NCI-H2029 treated with DMSO at 0.1 percent for 48 hours (cell line): ENCODE measurements at places on chromosomes 12 and 14.

- no peak for DNase-seq
These were observed 165.1 kb downstream of the MON2 start for GRCh38 chr12:62631471-62632410.

- no peak for DNase-seq
These were observed 65.8 kb downstream of the ITPK1 start for GRCh38 chr14:93049867-93050331.

DNA sequence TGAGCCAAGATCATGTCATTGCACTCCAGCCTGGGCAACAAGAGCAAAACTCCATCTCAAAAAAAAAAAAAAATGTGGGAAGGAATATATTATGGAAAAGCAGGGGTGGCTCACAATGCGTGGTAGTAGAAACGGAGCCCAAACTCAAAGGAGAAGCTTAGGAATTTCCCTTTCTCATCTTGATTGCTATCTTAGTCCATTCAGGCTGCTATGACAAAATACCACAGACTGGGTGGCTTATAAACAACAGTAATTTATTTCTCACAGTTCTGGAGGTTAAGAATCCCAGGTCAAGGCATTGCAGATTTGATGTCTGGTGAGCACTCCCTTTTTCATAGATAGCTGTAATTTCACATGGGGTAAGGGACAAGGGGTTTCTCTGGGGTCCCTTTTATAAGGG lies 153.8 kb upstream of the KRR1 start:
- DNase-seq, result no peak

DNA sequence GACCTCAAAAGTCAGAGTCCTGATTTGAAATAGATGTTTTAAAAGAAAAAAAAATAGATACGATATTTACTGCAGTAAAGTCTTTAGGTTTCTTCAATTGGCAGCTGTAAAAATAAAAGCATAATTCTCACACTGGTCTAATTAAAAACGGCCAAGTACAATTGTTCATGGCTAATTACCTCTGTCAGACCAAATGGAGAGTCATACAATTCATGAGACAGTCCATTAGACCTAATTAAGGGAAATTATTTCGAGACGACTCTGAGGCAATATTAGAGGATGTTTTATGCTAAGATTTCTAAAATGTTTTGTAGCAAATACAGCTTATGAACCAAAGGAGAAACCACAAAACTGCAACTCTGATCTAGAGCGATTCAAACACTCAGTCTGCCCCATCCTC lies 131.3 kb downstream of the PHLDA1 start:
- no peak for DNase-seq

DNA sequence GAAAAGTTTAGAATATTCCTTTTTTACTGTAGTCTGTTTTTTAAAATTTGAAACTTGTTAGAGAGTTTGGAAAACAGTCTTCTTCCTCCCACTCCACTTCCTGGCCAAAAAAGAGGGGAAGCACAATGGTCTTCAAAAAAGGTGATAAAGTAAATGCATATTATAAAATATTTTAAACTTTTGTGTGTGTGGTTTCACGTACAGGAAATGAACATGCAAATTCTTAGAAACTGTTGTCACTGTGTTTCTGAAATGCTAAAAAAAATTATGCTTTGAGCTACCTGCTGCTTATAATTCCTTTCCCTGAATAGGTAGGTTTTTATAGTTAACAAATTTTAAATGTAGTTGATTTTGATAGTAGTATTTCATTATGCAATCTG lies 2.9 kb downstream of the FGFR1OP2 start:
- DNase-seq, result no peak

DNA sequence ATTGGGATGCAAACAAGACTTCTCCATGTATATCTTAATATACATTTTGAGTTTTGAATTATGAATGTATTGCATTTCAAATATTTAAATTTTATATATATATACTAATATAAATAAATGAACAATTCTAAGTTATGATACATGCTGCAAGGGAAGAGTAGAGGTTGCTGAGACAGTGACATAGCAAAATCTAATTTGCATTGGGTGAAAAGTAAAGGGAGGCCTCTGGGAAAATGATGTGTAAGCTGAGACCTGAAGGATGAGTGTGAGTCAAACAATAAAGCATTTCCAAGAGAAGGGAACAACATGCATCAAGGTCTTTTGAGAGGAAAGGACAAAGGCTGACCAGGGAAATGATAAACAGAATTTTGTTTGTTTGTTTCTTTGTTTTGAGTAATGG lies 62.9 kb upstream of the PTPRQ start:
- no peak for DNase-seq

GRCh38 chr12:121376754-121377697 lies 22.9 kb upstream of the RNF34 start:
- DNase-seq, result no peak

DNA sequence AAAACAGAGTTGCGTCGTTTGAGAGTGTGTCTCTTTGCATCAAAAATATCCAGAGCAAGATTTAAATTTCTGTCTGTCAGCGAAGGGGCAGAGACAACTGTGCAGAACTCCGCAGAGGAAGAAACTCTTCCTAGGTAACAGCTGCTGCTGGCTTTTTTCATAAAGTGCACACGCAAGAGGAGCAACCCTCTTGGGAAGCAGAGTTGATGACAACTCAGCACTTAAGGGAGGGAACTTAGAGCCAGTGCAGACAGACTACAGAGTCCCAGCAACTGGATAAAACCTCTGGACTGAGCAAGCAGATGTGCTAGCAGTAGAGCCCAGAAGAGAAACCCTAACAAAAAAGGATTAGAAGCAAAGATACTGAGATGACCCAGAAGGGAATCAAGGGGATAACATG lies 337.1 kb downstream of the PCNX1 start:
- DNase-seq, result no peak

DNA sequence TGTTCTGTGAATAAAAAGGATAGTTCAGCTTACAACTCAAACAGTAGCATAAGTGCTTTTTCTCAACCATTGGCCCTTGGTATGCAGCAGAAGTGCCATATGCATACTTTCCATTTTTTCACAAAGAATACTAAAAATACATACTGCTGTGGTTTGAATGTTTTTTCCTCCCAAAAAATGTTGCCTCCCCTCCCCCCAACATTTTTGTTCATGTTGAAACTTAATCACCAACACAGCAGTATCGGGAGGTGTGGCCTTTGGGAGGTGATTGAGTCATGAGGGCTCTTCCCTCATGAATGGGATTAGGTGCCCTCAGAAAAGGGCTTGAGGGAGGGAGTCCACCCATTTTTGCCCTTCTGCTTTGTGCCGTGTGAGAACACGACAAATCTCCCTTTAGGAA lies 198.6 kb downstream of the ESR2 start:
- no peak for DNase-seq
